H9 (cell line): ENCODE measurements at places on chromosomes 2 and 18. TPM values are rescaled to one million over a fixed set of nuclear protein-coding genes. Genes with fewer than 3 reads are reported as not detected.

The KRTCAP3 gene
- total RNA-seq, result 49.9 and 57.3 TPM in 2 replicates

The KCNIP3 gene
- total RNA-seq, result 1.5 TPM in 2 replicates

The EGR4 gene
- total RNA-seq, result 0.85 and 1.2 TPM in 2 replicates

The ANO7 gene
- total RNA-seq, result 3.9 and 5.2 TPM in 2 replicates

The DES gene
- 3.0 and 4.6 TPM in 2 replicates for total RNA-seq

The NAT8 gene
- not detected in 2 replicates for total RNA-seq

The SERPINB10 gene
- total RNA-seq, result not detected in 2 replicates

The ADNP2 gene
- total RNA-seq, result 53.5 and 56.5 TPM in 2 replicates

The SERPINB7 gene
- not detected in 2 replicates for total RNA-seq

The ASB18 gene
- total RNA-seq, result not detected in 2 replicates

The ACTR1B gene
- total RNA-seq, result 31.1 and 33.8 TPM in 2 replicates

The IMP4 gene
- 92.9 and 101 TPM in 2 replicates for total RNA-seq

DNA sequence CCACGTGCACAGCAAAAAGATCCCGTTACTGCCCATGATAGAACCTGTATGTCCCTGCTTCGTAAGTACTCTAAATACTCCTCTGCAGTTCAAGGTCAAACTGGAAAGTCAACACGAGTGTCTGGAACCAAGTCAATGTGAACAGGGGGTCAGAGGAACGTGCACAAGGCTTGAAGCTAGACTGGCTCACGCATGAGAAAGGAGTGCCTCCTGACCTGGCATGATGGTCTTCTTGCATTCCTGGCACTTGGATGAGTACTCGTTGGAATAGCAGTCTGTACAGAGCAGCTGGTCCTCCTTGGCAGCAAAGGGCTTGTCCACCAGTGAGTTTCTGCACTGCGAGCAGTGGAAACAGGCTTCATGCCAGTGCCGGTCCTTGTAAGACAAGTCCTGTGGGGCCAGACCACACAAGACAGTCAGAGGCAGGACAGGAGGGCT lies 25.5 kb downstream of the FHL2 start:
- H3K4me3 ChIP-seq, result no peak overlapping the region
- H3K36me3 ChIP-seq, result peaks cover 41% of the 10 kb centered on the region
- no peaks in the 10 kb centered on the region for H3K4me1 ChIP-seq
- DNase-seq, result no peak
- no peaks in the 10 kb centered on the region for H3K27me3 ChIP-seq

DNA sequence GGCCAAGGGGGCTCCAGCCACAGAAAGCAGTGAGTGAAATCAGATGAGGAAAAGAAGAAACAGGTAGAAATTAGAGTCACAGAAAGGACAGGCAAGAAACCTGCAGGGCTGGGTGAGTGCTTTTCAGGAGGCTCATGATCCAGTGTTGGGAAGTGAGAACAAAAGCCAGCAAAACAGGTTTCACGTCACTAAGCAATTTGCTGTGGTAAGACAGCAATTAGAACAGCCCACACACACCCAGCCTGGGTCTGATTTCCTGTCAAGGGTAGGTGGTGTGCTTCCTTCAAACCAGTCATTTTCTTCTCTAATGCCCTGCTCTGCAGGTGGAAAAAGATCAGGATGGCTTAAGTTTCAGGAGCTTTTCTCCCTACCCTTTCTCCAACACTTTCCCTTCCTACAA lies 52.9 kb upstream of the XDH start:
- no peak overlapping the region for H3K4me3 ChIP-seq
- DNase-seq, result no peak
- no peak overlapping the region for H3K27ac ChIP-seq

DNA sequence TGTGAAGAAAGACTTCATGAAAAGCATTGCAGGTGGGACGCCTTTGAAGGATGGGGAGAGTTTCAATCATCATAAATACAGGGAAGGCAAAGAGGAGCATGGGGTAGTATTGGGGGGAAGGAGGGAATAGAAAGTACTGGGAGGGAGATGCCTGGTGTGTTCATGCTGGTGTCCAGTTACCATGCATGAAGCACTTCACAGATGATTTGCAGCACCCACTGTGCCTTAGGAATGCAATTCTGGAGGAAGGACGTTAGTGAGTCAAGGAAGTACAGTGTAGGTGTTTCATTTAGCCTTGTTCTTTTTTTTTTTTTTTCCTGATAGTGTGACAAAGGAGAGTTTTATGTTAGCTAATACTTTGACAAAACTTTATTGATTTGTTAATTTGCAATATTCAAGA lies 36.8 kb downstream of the ADAM23 start:
- H3K4me3 ChIP-seq, result no peak overlapping the region
- H3K4me1 ChIP-seq, result peaks cover 5% of the 10 kb centered on the region; the same call in 1 of the 2 replicates
- H3K27ac ChIP-seq, result no peak overlapping the region
- no peaks in the 10 kb centered on the region for H3K27me3 ChIP-seq
- no peak for DNase-seq
- peaks cover 14% of the 10 kb centered on the region for H3K36me3 ChIP-seq

DNA sequence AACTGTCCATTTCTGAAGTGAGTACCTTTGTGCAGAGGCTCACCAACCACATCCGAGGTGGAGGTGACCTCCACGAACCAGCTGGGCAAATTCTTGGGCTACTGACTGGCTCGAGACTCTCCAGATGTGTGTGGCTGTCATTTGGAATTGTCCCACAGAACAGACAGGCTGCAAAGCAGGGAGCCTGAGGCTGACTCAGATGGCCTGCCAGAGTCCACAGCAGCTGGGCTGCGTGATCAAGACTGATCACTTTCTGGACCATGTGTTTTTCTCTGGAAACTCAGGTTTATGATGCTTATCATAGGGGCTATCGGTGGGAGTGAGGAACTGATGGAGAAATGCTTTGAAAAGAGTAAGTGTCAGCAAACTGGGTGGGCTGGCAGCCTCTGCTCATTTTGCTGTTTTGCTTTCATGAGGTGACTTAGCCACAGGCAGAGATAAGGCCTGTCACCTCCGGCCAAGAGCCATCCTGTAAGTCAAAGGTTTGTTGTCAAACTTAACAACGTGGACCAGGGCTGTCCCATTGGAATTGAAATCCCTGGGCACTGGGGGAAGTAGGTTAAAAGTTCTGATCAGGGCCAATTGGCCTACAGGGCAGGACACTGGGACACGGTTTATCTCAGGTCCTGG lies 120.4 kb downstream of the LIPG start:
- no peaks in the 10 kb centered on the region for H3K4me1 ChIP-seq
- H3K27me3 ChIP-seq, result no peaks in the 10 kb centered on the region
- no peak overlapping the region for H3K27ac ChIP-seq
- no peak for DNase-seq
- no peaks in the 10 kb centered on the region for H3K36me3 ChIP-seq
- H3K4me3 ChIP-seq, result no peak overlapping the region

DNA sequence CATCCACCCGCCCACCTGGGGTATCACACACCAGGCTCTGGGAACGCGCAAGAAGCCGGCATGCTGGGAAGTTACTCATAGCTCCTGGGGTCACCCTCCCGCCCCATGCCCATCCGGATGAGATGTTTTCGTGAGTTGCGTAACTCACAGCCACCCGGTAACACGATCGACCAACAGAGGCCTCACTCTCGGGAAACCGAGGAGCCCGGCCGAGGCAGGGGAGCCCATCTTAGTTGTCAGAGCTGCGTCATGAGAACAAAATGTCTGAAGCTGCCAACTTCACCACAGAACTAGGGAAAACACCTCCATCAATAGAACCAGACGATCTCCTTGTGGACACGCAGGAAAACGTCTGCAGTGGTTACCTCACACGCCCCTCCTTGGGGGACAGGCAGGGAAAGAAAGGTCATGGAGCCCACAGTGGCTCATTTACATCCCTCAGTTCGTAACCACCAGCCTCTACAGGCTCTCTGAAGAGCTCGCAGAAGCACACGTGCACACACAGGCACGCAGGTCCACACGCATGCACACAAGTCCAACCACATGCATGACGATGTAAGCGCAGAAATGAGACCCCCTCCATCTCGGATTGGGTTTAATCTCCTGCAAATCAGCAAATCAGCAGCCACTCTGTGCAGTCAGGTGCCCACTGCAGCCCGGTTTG lies 26.2 kb downstream of the ADI1 start:
- no peaks in the 10 kb centered on the region for H3K4me1 ChIP-seq
- peaks cover 2% of the 10 kb centered on the region; the same call in 1 of the 3 replicates for H3K36me3 ChIP-seq
- no peak overlapping the region for H3K4me3 ChIP-seq
- H3K27ac ChIP-seq, result no peak overlapping the region

DNA sequence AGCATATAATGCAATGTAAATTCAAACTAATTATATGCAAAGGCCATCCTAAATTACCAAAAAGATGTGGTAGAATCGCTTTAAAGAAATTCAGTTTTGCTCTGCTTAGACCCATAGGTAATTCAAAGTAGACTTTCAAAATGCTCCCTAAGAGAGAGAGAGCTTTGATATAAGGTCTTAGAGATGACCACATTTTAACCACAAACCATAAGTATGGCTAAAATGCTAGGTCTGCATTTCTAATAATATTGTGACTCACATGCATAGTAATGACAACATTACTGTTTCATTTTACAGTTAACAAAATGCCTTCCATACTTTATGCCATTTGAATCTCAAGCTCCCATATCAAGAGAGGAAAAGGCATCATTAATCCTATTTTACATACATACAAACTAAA lies 144.5 kb downstream of the RAD51AP2 start:
- no peaks in the 10 kb centered on the region for H3K27me3 ChIP-seq
- no peak for DNase-seq
- H3K27ac ChIP-seq, result no peak overlapping the region
- no peak overlapping the region for H3K4me3 ChIP-seq
- H3K4me1 ChIP-seq, result no peaks in the 10 kb centered on the region

- peaks cover 20% of the 10 kb centered on the region for H3K36me3 ChIP-seq
- no peak overlapping the region for H3K4me3 ChIP-seq
- H3K4me1 ChIP-seq, result no peaks in the 10 kb centered on the region
These were observed 7.4 kb downstream of the PTRHD1 start for GRCh38 chr2:24785671-24786321.

DNA sequence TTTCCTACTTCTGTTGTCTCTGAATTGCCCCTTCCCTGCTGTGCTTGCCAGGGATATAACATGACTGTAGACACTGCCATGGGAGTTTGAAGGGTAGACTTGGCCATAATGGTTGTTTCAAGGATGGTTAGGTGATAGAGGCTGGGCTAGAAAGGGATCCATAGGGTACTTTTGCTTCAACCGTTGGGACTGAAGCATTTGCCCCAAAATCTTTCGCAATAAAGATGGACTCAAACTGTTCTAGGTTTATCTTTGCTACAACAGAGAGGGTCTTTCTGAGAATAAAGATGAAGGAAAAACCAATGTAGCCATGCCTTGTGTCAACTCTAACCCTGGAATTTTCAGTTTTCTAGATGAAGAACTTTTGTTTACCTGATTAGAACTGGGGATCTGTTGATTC lies 27.2 kb downstream of the MSGN1 start:
- H3K27me3 ChIP-seq, result no peaks in the 10 kb centered on the region
- no peaks in the 10 kb centered on the region for H3K36me3 ChIP-seq
- no peaks in the 10 kb centered on the region for H3K4me1 ChIP-seq
- H3K27ac ChIP-seq, result no peak overlapping the region
- no peak for DNase-seq

GRCh38 chr2:144325086-144325485 lies 194.8 kb downstream of the ZEB2 start:
- H3K4me3 ChIP-seq, result no peak overlapping the region
- H3K36me3 ChIP-seq, result no peaks in the 10 kb centered on the region
- peaks cover 2% of the 10 kb centered on the region; the same call in 1 of the 2 replicates for H3K4me1 ChIP-seq
- no peaks in the 10 kb centered on the region for H3K27me3 ChIP-seq

GRCh38 chr2:30366199-30366691 lies 80.8 kb upstream of the LCLAT1 start:
- no peaks in the 10 kb centered on the region for H3K36me3 ChIP-seq
- no peak overlapping the region for H3K27ac ChIP-seq
- no peak overlapping the region for H3K4me3 ChIP-seq
- DNase-seq, result no peak
- H3K27me3 ChIP-seq, result no peaks in the 10 kb centered on the region

DNA sequence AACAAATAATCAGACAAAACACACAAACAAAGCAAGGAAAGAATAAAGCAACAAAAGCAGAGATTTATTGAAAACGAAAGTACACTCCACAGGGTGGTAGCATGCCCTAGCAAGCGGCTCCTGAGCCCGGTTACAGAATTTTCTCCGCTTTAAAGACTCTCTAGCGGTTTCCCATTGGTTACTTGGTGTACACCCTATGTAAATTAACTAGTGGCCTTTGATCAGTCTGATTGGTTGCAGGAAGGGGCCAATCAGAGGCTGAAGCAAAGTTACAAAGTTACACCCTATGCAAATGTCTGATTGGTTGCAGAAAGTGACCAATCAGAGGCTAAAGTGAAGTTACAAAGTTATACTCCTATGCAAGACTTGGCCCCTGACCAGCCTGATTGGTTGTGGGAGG lies 242.9 kb downstream of the LDLRAD4 start:
- H3K27ac ChIP-seq, result no peak overlapping the region
- H3K27me3 ChIP-seq, result no peaks in the 10 kb centered on the region
- H3K4me1 ChIP-seq, result 0 out of 2 replicates have a peak, but pooled peaks cover 2% of the 10 kb centered on the region
- peaks cover 1% of the 10 kb centered on the region; the same call in 2 of the 3 replicates for H3K36me3 ChIP-seq
- no peak overlapping the region for H3K4me3 ChIP-seq
- no peak for DNase-seq

GRCh38 chr18:36328385-36328858 lies 30.9 kb downstream of the FHOD3 start:
- H3K36me3 ChIP-seq, result no peaks in the 10 kb centered on the region
- no peaks in the 10 kb centered on the region for H3K27me3 ChIP-seq
- no peak overlapping the region for H3K27ac ChIP-seq
- peak; percentile 14 for DNase-seq

- H3K27me3 ChIP-seq, result no peaks in the 10 kb centered on the region
- H3K4me3 ChIP-seq, result no peak overlapping the region
- H3K36me3 ChIP-seq, result no peaks in the 10 kb centered on the region
- no peak overlapping the region for H3K27ac ChIP-seq
- no peaks in the 10 kb centered on the region for H3K4me1 ChIP-seq
- no peak for DNase-seq
These were observed 11.0 kb upstream of the ROCK2 start for GRCh38 chr2:11355194-11356053.

DNA sequence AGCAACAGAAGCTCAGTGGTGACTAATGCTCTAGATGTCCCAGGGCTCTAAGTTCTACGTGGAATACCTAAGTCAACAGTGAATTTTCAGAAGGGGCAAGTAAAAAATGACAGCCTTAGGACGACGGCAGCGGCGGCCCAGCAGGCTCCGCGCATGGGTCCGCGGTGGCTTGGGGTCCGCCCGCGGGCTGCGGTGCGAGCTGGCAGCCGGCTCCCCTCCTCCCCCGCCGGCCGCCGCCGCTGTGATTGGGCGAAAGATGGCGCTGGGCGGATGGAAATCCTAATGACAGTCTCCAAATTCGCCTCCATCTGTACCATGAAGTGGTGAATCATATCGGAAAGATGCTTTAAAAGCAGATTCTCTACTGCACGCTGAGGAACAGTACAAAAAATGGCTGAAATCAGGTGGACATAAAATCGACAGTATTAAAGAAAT lies 74.7 kb downstream of the HNRNPLL start:
- H3K27me3 ChIP-seq, result no peaks in the 10 kb centered on the region
- H3K27ac ChIP-seq, result no peak overlapping the region
- no peaks in the 10 kb centered on the region for H3K36me3 ChIP-seq
- H3K4me1 ChIP-seq, result peaks cover 6% of the 10 kb centered on the region; the same call in 1 of the 2 replicates

DNA sequence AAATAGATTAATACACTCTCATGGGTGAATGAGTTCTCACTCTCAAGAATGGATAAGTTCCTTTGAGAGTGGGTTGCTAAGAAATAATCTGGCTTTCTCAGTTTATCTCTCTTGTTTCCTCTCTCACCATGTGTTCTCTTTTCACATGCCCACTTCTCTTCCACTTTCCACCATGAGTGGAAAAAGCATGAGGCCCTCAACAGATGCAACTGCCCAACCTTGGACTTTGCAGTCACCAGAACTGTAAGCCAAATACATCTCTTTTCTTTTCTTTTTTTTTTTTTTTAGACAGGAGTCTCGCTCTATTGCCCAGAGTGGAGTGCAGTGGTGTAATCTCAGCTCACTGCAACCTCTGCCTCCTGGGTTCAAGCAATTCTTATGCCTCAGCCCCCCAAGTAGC lies 18.1 kb upstream of the ETAA1 start:
- no peak for DNase-seq
- no peak overlapping the region for H3K4me3 ChIP-seq
- H3K27ac ChIP-seq, result no peak overlapping the region
- no peaks in the 10 kb centered on the region for H3K27me3 ChIP-seq
- no peaks in the 10 kb centered on the region for H3K4me1 ChIP-seq
